BE2C (cell line): ENCODE measurements at places on chromosomes 2 and 18.

GRCh38 chr2:27714851-27715291 lies 51.2 kb downstream of the SLC4A1AP start:
- DNase-seq, result no peak

GRCh38 chr18:76668546-76668945 lies 153.8 kb upstream of the ZNF236 start:
- DNase-seq, result no peak

GRCh38 chr2:1670636-1671035 lies 73.7 kb downstream of the PXDN start:
- no peak for DNase-seq

DNA sequence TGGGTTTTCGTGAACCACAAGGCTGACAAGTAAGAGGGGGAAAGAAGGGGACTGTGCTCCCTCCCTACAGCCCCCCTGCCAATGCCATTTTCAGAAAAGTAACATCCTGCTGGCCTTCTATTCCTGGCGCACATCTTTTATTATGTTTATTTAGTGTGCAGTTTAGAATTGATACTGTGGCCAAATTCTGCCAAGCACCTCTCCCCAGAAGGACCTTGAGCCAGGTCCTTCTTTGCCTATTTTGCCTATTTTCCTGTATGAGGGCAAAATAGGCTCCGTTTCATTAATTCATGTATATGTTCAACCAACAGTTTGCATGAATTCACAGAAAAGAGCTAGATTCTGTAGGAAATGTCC lies 136.0 kb downstream of the MYO3B start:
- no peak for DNase-seq

GRCh38 chr2:33903215-33903614 lies 304.1 kb upstream of the FAM98A start:
- no peak for DNase-seq

GRCh38 chr2:241088376-241088775 lies 13.7 kb downstream of the MTERF4 start:
- DNase-seq, result no peak

DNA sequence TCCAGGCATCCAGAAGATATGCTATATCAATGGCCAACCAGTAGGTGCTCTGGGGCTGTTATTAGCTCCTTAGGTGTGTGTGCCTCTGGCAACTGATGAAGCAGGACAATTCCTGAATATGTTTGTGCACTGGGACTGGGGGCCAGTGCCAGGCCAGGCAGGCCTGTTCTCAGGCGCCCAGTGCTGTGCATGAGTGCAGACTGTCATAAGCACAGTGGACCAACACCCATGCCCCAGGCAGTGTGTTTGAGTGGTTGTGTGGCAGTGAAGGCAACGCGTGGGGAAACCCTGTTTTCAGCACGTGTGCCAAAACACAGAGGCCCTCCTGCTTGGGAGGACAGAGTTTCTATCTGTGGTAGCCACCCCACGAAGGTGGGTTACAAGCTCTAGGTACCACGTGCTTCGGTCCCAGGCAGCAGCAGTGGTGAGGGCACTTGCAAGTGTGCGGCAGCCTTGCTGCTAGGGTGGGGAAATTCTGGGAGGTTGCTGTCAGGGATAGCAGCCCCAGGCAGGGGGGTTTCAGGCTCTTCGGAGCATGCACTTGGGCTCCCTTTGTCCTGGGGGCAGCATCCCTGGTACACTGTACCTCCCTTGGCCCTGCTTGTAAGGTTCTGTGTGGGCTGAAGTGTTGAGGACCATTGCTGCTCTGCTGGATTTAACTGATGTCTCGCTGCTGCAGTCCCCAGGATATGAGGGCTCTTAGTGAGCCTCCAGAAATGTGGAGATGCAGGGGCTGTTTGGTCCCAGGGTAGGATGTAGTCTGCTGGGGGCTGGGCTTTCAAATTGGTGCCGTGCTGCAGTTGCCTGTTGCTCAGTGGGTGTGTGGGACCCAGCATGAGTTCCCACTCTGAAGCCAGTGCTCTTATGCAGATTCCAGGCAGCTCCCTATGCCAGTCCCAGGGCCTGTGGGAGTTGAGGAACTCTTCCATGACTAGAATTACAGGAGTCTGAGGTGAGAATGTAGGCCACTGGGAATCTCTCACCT lies 280.9 kb downstream of the RPRM start:
- DNase-seq, result no peak

GRCh38 chr2:10410001-10410822 lies 37.9 kb downstream of the ODC1 start:
- no peak for DNase-seq

- DNase-seq, result no peak
Measured at GRCh38 chr2:137000811-137001210, 235.5 kb downstream of the THSD7B start.

DNA sequence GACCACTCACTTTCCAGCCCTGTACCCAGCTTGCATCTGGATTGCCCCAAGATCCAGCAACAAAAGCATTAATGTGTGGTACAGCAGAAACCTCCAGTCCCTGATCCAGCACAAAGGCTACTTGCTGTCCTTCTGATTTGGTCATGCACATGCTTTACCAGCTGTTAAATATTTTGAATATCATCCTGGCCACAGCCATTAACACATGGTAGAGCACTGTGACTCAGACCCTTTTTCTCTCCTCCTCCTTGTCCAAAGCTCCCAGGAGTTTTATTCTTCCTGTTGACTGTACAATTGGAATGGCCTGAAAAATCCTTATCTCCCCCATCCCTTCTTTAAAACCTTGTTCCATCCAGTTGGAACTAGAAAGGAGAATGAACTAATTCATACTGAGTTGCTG lies 419.7 kb upstream of the TNP1 start:
- no peak for DNase-seq

- no peak for DNase-seq
Measured at GRCh38 chr2:147916723-147917122, 71.9 kb downstream of the ACVR2A start.

DNA sequence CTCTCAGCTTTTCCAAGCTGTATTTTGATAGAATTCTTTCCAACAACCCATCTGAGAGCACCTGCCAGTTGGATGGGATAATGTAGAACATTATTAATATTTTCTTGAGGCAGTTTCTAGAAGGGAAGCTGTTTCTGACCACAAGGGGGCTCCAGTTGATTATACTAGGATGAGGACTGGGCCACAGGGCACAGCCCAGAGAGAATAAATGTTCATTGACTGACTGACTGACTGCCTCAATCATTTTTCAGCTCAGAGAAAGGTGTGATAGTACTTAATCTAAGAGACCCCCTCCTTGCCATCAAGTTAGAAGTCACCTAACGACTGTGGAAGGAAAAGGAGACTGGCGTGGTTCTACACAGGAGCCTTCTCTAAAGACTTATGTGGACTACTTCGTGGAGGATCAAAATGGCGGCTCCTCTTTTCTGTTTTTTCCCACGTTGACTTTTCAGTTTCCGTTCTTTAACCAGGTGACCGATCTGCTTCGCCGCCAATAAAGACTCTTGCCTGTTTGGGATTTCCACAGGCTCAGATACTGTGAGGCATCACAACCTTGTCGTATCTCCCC lies 31.9 kb upstream of the CREG2 start:
- peak; percentile 57 for DNase-seq

DNA sequence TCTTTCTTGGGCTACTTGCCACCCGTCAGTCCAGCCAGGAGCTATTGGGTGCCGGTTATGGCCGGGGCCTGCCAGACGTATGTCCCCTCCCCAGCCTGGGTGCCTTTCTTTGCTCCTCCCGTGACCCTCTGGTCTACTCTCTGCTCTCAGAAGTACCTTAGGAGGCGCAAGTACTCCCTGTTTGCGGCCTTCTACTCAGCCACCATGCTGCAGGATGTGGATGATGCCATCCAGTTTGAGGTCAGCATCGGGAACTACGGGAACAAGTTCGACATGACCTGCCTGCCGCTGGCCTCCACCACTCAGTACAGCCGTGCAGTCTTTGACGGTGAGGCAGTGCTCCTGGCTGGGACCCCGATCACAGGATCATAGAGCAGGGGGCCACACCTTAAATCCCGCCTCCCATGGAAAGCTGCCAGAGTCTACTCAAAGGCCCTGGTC lies 99.5 kb downstream of the DYSF start:
- DNase-seq, result no peak
